ENCODE measurements at places on chromosomes 12 and 14.
A peak's percentile ranks its signal among the peaks of the same experiment; 100 is the strongest.

GRCh38 chr14:92553438-92553837 is 39.9 kb downstream of the RIN3 start:
- no peak for DNase-seq

DNA sequence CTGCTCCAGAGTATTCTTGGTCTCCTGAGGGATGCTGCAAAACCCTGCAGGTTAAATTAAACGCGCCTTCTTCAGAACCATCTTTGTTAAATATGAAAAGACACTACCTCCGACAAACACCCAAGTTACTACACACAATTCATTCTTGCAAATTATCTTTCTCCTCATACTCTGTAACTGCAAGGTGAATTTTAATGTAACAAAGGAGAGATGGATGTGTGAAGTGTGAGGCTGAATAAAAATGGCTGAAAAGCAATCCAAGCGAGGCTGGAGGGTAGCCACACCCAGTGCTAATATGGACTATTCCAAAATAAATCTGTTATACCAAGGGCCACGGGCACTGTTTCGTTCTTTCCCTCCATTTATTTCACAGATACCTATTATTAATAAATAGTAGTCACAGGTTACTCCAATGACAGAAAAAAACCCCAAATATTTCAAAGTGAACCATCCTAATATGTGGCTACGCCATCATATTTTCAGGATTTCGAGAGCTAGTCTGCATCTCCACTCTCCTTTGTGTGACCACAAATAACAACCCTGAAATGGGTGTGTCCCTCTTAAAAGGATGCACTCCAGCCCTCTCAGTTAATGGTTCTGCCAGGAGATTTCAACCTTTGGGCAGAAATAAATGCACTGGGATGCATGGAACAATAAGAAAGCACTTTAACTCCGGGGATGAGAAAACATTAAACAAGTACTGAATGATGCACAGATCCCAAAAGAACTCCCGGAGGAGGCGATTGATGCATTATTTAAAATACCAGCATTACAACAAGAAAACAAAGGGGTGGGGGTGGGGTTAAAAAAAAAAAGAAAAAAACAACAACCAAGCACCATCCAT is 53.1 kb upstream of the CCDC175 start:
- no peak for DNase-seq

DNA sequence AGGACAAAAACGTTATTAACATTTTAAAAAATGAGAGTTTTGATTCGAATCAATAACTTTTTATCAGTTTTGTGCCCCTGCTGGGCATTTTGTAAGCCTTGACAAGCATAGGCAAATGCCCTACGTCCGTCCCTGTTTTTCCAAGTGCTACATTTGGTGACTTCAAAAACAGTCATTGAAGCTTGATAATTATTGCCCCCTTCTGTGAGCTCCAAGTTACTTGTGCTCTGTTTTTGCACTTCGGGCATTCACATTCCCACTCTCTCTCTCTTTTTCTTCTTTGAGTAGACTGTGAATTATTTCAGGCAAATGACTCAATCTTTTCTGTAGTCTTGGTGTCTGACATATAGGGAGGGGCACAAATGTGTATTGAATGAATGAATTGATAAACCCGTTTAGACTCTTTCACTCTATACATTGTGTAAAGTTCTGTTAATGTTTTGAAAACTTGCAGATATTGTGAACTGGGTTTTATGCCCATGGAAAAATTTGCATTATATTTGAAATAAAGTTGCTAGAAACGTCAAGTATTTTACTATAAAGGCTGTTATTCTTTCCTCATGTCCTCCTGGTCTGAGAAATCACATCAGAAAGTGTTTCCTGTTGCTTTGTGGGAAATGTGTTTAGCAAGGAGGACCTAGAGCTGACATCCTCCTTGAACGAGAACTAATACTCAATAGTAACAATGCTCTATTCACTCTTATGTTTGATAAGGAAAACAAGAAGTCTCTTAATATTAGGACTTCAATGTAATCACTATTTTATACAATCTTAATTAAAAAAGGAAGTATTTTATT is 1.4 kb downstream of the APAF1 start:
- DNase-seq = peak; percentile 12

DNA sequence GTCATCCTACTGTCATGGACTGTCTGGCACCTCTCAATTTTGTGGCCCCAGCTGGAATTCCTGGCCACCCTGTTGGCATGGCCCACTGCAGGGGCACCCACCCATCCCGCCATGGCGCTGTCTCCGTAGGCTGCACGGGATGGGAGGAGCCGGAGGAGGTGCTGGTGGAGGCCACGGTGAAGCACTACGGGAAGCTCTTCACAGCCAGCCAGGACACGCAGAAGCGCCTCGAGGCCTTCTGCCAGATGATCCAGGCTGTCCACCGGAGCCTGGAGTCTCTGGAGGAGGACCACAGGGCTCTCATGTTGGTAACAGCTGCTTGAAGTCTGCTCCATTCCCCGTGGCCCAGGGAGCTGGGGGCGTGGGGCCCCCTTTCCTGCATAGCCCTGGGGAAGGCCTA is 3.9 kb downstream of the CCDC197 start:
- no peak for DNase-seq

DNA sequence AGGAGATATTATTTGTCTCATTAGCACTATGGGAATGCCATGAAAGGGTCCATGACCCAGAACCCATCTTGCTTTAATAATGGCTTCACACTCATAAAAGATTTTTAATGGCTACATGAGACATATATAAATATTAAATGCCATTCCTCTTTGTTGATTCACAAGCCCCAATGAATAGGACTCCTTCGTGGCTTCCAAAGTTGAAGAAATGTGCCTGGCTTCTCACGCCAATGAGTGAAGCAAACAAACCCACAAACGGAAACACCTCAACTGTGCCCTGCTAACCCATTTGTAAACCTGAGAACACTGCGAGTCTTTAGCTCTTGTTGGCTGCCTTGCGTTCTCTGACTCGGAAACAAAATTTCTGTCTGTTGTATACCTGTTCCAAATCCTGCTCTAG is 381.7 kb upstream of the DDHD1 start:
- no peak for DNase-seq

DNA sequence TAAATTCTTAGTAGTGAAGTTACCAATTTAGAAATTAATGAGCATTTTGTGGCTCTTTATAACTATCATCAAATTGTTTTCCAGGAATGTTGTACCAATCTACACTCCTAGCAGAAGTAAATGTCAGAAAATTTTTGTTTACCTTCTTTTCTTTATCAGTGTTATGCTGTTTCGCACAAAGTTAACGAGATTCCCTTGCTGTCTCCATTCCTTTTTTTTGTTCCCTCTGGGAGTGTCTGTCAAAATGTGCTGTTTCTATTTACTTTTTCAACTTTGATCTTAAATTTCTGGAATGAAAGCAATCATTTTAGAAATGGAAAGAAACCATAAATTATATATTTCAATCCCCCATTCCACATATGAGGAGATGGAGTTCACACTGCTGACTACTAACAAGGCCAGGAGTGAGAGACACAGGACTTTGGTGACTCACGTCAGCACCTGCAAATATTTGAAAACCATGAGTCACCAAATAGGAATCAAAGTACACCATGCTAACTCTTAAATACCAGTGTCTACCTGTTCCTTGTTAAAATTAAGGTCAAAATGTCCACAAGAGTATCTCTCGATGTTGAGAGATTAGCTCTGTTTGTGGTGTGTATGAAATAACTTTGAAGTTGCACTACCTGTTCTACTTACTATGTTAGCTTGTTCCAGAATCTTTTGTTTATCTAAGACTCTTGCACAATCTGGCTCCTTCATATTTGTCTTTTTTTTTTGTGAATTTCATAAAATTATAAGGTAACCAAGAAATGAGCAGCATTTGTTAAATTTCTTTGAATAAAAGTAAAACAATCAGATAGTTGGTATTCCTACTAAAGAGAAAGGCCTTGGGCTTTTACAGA is 106.0 kb downstream of the RMST start:
- DNase-seq = no peak

DNA sequence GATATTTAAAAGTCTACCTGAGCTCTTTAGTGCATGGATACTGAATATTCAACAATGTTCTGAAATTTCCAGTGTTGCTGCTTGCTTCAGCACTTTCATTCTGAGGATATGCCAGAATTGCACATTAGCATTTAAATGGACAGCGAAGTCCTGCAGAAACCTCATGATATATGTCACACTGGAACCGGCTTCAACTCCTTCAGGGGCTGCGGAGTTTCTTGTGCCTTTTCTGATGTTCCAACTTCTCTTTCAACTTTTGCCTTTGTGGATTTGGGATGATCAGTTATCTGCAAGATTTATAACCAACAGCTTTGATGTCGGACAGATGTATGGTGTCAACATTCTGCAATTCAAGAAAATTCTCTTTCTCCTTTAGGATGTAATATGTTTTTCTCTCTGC is 142.5 kb upstream of the LMNTD1 start:
- DNase-seq = no peak

DNA sequence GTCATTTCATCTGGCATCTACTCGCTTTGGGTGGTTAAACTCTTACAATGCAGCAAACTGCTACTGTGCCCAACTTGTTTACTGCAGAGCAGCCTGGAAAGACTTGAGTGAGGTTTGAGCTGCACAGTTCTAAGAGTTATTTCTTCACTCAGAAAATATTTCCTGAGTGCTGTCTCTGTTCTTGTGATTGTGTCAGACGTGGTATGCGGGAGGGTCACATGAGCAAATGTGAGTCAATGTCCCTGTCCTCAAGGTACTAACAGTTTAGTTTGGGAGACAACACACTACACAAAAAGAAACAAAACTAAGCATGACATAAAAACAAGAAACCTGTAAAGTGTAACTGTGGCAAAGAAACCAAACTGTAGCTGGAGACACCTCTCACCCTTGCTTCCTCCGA is 32.4 kb downstream of the FLVCR2 start:
- DNase-seq = no peak

- DNase-seq = no peak
Measured at GRCh38 chr14:104353221-104353920, 215.0 kb downstream of the KIF26A start.

DNA sequence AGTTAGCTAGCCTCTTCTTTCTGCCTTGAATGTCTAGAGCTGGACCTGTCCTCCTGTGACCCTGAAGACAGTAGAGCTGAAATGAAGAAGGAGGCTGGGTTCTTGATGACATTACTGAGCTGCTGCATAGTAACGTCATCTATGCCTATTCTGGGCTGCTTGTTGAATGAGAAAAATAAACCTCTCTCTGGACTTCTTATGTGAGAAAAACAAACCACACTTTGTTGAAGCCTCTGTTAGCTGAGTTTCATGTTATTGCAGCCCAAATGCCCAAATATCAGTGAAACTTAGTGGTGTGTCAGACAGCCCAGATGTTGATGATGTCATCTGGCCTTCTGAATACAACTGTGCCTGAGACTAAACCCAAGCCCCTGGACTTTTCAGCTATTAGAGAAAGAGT is 67.0 kb upstream of the MAX start:
- DNase-seq = no peak

DNA sequence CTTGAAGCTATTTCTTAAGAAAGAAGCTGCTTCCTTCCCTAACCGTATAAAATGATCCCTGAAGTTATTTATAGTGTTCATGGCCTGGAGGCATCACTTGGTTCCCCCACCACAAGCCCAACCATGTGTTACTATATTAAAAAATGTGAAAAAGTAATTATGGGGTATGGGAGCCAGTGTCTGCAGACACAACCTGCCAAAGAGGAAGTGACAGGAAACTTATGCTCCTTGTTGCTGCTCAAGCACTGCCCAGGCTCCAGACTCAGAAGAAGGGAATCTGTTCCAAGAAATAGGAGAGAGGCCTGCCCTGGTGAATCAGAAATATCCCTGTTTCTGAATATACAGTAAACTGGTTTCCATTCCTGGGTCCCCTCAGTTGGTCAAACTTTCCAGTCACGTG is 217.2 kb upstream of the BMP4 start:
- DNase-seq = no peak

DNA sequence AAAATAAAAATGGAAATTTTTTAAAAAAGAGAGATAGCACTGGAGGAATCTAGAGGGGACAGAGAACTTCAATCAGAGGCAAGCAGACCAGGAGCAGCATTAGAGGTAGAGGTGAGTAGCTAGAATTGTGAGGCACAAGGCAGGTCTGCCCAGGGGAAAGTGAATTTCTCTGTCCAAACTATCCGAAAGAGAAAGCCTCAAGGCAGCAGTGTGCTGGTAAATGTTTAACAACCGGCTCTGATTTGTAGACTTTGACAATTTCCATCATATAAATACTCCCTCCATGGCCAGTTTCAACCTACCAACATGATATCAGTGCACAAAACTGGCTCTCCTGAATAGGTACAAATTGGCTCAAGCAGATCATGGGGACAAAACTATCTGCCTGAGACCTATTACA is 160.6 kb upstream of the EGLN3 start:
- DNase-seq = no peak

- no peak for DNase-seq
Measured at GRCh38 chr14:55129428-55130195, 560 bp downstream of the LGALS3 start.

- DNase-seq = no peak
Measured at GRCh38 chr14:54085841-54086240, 129.2 kb upstream of the BMP4 start.

DNA sequence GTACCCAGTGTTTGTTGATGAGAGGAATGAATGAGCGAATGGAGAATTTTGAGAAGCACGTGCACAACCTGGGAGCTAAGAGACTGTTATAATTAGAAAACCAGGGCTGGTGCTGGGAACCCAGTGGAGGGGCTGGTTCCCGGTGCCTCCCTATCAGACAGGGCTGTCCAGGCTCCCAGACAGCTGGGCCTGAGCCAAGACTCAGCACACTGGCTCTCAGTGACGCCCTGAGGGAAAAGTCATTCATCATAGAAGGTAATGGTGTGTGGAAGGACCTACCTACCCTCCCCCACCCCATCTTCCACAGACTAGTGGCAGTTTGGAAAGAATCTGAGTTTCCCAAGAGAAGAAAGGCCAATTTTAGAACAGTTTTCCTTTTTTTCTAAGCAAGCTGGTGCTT is 34.7 kb downstream of the KCNA5 start:
- no peak for DNase-seq

DNA sequence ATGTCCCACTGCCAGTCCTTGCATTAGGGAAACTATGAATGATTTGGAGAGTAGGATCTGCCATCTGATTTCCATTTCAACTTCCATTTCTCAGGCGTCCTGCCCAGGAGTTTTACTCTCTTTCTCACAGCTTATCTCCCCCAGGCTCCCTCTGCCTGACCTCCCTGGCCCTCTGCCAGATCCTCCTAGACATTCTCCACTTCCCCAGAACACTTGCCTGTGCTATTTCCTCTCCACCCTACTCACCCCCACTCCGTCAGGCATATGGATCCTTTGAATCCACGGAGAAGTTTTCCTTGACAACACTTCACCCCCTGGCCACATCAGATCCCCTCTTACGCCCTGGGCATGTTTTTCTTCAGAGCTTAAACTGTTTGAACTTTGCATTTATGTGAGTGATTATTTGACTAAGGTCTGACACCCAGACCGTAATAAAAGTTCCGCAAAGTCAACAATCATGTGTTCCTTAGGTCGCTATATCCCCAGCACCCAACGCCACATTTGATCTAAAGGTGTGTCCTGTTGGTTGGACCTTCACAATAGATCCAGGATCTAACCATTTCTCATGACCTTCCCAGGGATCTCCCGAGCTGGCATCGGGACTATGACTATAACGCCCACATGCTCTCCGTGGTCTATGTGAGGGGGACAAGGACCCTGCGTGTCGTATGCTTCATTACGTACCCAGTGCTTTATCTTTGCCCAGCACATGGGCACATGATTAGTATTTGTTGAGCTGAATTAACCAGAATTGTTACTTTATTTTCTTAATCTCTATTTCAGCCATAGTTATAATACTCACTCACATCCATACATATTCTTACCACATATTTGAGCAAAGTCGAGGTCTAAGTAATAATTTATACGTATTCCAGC is 255.8 kb upstream of the FOXN3 start:
- peak; percentile 25 for DNase-seq

- DNase-seq = no peak
Measured at GRCh38 chr12:53465679-53466078, 13.8 kb downstream of the PCBP2 start.

GRCh38 chr14:105448706-105449111 is 25.9 kb upstream of the CRIP2 start:
- DNase-seq = peak; percentile 22
